ENCODE measurements at places on chromosomes 3 and 15.

DNA sequence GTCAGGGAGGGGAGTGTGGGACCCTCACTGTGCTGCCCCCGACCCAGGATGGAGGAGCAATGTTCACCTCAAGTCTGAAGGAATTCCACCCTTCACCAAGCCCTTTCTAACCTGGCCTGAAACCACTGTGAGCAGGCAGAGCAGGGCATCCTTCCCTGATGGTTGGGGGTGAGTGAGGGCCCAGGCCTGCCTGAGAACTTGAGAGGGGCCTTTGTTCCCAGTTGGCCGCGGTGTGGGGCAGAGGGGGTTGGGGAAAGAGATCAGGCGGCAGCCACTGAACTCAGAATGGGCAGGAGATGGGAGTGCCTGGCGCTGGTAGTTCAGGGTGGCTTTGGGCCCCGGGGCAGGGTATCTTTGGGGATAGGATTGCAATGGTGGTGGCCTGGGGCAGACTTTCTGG, 103.5 kb upstream of the RPL32 start:
- no peak for DNase-seq

- no peak for DNase-seq
Observed at GRCh38 chr3:52792961-52793695, 1.5 kb upstream of the ITIH3 start.

DNA sequence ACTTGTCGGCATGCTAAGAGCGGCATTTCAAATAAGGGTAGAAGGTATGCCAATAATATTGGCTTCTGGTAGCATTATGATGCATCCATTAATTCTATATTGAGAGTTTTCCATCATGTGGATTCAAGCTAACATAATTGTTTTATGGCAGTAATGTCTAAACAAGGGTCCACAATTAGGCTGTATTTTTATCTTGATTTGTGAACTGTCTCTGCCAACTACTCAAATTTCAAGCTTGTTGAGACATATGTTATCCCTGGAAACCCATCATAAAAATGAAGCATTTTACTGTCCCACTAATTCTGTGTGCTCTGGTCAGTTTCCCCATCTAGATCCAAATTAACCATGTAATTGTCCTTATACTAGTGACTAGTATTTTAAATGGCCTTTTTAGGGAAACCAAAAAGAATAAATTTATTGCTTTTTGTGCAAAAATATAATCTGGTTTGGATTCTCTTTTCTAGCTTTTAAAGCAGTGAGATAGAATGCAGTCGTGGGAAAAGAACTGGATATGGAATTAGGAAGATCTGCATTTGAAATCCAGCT, 1.2 kb upstream of the OSTN start:
- DNase-seq, result no peak

- no peak for DNase-seq
Observed at GRCh38 chr3:162665684-162666391, 1169.2 kb downstream of the OTOL1 start.

- DNase-seq, result no peak
Observed at GRCh38 chr3:132445817-132446216, 28.5 kb downstream of the DNAJC13 start.
